Fibroblast of upper back skin (primary cell): ENCODE measurements at places on chromosomes 5 and 9.

DNA sequence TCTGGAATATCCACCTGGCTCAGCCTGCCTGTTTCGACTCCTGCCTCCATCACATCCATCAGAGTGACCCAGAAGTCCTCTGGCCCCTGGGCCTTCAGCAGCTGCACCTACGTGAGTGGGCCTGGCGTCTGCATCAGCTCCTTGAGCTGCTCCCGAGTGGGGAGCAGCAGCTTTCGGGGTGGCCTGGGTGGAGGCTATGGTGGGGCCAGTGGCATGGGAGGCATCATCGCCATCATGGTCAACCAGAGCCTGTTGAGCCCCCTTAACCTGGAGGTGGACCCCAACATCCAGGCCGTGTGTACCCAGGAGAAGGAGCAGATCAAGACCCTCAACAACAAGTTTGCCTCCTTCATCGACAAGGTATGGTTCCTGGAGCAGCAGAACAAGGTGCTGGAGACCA, 83.0 kb downstream of the SEC61B start:
- DNase-seq, result no peak

- DNase-seq, result peak; percentile 85
Measured at GRCh38 chr5:38420691-38421390, 135.6 kb downstream of the LIFR start.

- no peak for DNase-seq
Measured at GRCh38 chr5:138054847-138055558, 22.1 kb upstream of the FAM13B start.

- no peak for DNase-seq
Measured at GRCh38 chr5:156154757-156155156, 172.2 kb upstream of the SGCD start.

- peak; percentile 44 for DNase-seq
Measured at GRCh38 chr5:74311961-74312360, 328.6 kb downstream of the ENC1 start.

- DNase-seq, result no peak
Measured at GRCh38 chr5:102834438-102834964, 79.4 kb downstream of the PAM start.

DNA sequence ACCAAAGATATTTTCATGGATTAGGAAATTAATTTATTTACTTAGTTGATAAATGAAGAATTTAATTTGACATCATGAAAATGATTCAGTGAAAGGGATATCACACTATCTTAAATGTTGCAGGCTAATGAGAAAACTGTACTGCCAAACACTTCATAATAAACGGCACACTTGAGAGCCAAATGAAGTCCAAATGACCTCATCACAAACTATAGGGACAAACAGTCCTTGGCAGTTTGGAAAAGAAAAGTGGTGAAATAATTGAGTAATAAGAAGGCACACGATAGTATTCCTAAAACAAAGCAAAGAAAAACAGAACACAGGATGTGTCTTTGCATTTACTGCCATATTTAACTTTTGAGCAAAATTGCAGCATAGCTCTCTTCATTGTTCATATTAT, 116.9 kb upstream of the TLR4 start:
- DNase-seq, result no peak

- peak; percentile 77 for DNase-seq
Measured at GRCh38 chr9:95771556-95772246, 103.8 kb upstream of the ERCC6L2 start.

- no peak for DNase-seq
Measured at GRCh38 chr9:74711341-74711740, 176.4 kb downstream of the TRPM6 start.

DNA sequence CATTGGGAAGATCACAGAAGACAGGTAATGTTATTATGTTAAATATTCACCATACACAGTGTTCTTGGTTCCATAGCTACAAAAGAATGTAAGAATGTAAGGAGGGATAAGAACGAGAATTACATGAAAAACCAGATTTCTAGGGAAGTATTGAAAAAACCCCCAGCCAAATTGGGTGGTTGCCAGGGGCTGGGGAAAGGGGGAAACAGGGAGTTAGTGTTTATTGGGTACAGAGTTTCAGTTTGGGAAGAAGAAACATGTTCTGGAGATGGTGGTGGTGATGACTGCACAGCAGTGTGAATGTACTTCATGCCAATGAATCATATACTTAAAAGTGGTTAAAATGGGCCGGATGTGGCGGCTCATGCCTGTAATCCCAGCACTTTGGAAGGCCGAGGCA, 40.3 kb downstream of the GLRX start:
- DNase-seq, result no peak

- no peak for DNase-seq
Measured at GRCh38 chr5:71939452-71940230, 167.6 kb upstream of the MAP1B start.

GRCh38 chr5:28313321-28313951, 1275.0 kb upstream of the CDH9 start:
- DNase-seq, result peak; percentile 54

DNA sequence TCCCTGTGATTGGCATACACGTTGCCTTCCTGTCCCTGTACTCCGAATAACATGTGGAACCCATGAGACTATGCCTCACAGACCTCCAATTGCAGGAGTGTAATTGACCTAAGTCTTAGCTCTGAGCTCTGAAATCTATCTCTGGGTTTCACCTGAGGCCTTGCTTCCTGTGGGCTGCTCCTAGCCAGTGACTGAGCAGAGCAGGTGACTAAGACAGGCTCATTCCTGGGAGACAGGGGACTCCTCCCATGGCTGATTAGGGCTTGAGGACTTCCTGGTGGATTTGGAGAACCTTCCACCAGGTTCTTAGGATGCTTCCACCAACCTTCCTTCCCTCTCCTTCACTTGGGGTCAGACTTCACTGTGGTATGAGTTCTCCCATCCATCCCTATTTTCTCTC, 22.3 kb upstream of the MIER3 start:
- DNase-seq, result no peak

DNA sequence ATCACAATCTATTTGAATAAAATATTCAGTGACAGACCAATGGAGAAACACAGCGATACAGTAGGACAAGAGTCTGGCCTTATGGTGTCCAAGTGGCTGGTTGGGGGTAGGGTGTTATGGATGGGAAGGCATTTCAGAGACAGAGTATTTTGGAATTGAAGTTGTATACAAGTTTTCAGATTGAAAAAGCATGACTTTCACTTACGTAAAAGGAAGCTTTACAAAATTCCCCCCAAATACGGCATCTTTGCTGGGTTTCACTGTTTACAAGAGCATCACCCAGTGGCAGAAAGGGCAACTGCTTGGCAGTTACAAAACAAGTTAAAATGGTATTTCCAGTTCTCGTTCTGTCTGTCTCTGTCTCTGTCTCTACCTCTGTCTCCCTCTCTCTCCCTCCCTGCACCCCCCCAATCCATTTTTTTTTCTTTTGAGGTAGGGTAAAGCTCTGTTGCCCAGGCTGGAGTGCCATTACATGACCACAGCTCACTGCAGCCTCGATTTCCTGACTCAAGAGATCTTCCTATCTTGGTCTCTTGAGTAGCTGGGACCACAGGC, 86.2 kb downstream of the PTPN3 start:
- DNase-seq, result peak; percentile 38

GRCh38 chr5:178555771-178556211, 34.4 kb downstream of the COL23A1 start:
- no peak for DNase-seq

- DNase-seq, result peak; percentile 19
Measured at GRCh38 chr5:177189416-177189815, 55.8 kb downstream of the NSD1 start.

- DNase-seq, result peak; percentile 90
Measured at GRCh38 chr5:111748304-111748763, 8.7 kb downstream of the NREP start.

- DNase-seq, result no peak
Measured at GRCh38 chr9:81589392-81589791, 100.0 kb downstream of the TLE1 start.

- DNase-seq, result peak; percentile 68
Measured at GRCh38 chr9:99352826-99353225, 130.7 kb downstream of the SEC61B start.

- DNase-seq, result no peak
Measured at GRCh38 chr9:29659014-29659413, 2085.7 kb upstream of the C9orf72 start.

GRCh38 chr5:72509401-72509800, 2.2 kb upstream of the ZNF366 start:
- DNase-seq, result no peak

GRCh38 chr5:152089644-152090043, 165.0 kb upstream of the GLRA1 start:
- no peak for DNase-seq

DNA sequence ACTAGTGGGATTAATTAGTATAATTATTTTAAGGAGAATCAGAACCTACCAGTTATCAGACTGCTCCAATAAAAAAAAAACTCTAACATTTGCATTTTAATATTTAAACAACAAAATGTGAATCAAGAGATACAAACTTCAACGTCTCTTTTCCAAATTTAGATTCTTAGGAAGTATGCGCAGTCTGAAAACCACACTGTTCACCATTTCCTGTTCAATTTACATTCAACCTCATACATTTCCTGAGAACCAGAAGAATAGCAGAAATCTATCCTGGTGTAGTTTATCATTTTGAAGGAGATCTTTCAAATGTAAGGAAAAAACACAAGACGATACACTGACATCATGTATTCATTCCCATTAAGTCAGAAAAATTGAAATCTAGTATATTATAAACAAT, 869.2 kb downstream of the EFNA5 start:
- DNase-seq, result no peak

GRCh38 chr5:38556599-38557307, at the start of gene LIFR:
Gene LIFR (minus strand): TSS chr5:38556646. CDS start chr5:38530647, 25,999 bp downstream.
- DNase-seq, result peak; percentile 76

DNA sequence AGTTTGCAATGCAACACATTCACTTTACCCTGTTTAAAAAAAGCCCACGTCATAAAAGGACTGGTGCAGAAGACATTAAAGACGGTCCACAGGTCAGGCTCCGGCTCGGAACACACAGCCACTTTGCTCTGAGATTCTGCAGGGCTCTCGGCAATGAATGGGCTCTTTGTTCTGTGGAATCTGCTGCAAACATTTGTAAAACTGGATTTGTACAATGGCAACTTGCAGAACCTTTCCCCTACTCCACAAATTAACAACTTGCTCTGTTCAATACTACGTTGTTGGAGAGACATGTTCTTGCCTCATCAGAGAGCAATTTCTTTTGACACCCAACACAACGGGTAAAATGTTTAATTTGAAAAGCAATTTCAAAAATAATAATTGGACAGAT, 13.0 kb upstream of the NR5A1 start:
- DNase-seq, result no peak

DNA sequence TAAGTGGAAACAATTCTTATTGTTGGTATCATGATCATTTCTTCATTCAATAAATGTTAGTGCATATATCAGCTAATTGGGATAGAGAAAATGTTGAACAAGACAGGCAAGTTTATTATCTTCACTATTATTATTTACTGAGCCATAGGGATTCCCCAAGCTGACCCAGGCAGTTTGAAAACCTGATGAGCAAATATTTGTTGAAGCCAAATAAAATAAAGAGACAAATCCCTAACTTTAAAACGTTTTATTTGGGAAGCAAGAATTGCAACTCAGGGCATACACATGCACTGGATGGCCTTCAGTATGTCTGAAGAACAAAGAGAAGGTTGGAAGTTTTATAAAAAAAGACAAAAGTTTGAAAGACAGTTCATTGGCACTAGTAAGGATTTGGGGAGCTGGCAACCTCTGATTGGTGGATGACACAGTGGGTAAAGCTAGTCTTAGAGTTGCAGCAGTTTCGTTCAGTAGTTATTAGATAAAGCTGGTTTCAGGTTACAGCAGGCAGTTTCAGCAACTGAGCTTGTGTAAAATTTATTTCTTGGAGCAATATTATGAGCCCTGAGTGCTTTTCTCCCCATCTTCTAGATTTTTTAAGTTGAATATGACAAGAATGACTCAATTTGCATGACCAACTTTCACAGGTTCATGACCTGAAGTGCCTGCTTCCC, 44.7 kb upstream of the PRLR start:
- DNase-seq, result no peak

DNA sequence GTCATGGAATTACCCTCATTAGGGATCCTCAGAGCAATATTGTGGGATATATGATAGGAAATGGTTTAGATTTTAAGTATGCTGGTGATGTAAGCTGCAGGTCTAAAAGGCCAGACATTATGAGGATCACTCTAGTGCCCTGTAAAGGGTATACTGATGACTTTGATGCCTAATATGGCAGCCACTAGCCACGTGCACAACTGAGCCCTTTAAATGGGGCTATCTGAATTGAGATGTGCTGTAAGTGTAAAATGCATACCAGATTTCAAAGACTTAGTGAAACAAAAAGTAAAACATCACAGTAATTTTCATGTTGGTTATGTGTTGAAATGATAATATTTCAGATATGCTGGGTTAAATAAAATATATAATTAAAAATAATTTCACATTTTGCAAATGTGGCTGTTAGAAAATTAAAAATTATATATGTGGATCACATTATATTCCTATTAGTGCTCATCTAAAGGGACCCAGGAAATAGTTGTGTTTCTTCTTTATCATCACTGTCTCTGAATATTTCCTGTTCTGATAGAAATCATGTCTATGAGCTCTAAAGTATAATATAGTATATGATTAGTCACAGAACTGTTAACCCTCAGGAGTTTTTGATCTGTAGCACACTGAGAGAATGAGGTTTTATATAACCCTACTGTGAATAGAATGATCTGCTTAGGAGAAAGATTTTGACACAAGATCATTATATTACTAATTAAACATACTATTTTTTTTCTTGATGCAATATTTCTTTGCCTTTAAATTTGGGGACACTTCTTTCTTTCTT, 50.1 kb downstream of the OSTF1 start:
- DNase-seq, result no peak

DNA sequence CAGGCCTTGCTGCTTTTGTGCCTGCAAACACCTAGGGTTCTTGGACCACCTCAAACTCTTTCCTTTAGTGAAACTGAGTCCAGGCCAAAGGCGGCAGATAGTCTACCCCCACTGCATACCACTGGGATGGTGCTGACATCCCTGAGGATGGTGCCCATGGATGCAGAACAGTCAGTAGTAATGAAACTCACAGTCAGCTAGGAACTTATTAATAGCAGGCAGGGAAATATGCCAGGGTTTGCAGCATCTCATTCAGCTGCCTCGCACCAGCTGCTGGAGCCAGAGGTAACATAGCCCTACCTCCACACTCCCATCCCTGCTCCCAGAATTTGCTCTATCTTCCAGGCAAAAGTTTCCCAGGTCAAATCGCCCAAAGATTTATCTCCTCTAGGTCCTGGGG, 189.1 kb downstream of the SREK1 start:
- no peak for DNase-seq

DNA sequence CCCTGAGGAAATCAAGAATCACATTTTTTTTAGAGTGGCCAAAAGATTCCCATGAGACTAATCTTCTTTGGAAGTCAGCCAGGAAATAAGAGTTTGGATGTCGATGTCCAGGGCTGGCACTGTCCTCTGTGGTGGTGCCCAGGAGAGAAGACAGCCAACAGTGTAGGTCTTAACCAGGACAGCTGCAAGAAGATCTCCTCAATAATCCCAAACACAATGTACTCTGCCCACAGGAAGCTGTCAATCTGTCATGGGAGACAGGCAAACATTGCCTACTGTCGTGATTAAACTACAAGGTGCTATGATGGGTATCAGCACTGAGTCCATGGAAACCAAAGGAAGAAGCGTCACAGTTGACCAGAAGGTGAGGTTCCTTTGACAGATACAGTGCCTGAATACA, 174.1 kb downstream of the PIK3R1 start:
- no peak for DNase-seq
